NCI-H2081 treated with DMSO at 0.1 percent for 48 hours (cell line): ENCODE measurements at places on chromosomes 12 and 14.

- DNase-seq = no peak
These were observed 428.8 kb downstream of the ZFP36L1 start for GRCh38 chr14:68363843-68364767.

DNA sequence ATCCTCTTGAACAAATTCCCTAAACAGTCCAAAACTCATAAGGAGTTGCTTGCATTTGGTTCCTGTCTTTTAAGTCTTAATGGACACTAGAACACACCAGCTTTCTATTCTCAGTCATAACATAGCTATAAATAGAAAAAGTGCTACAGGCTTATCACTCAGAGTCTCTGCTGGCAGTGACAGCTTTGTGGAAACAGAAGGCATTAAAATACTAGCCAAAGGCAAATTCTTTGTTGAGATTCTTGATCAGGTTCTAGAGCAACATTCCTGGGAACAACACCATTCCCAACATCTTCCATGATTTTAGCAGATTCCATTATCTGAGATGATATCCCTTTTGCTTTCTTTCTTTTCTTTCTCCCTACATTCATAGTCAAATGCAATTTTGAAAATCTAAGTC is 207.7 kb upstream of the PLEKHG7 start:
- DNase-seq = no peak

DNA sequence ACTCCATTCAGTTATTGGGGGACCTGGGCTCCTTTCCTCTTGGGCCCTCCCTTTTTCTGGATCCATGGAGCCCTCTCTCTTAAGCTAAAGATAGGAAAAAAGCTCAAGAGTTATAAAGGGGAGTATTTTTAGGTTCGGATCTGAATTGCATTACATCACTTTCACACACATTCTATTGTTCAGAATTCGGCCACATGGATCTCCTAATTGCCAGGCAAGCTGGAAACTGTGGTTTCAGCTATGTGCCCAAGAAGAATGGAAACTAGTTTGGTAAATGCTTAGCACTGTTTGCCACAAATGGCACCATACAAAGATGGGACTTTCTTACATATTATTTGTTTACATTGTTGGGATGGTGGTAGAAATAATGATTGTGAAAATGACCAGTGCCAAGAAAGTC is 145.6 kb downstream of the LRIG3 start:
- no peak for DNase-seq

DNA sequence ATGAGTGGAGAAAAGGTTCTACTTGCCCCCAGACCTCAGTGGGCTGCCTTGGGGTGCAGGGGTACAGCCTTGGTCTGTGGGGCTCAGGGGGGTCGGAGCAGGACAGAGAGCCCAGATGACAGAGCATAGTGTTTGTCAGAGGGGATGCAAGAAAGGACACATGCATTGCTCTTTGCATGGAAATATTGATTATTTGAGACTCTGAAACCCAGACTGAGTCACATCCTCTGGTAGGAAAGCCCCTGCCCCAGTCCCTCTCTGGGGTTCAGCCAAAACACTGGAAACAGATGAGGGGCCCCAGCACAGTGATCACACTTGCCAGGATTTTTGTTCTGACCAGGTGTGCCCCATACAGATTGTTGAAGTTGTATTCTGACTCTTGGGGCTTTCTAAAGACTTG is 1094.4 kb downstream of the BCL11B start:
- no peak for DNase-seq

- no peak for DNase-seq
These were observed 54.2 kb upstream of the BCL2L14 start for GRCh38 chr12:12016284-12017100.

GRCh38 chr12:120132863-120133385 is 16.4 kb upstream of the RAB35 start:
- DNase-seq = no peak

DNA sequence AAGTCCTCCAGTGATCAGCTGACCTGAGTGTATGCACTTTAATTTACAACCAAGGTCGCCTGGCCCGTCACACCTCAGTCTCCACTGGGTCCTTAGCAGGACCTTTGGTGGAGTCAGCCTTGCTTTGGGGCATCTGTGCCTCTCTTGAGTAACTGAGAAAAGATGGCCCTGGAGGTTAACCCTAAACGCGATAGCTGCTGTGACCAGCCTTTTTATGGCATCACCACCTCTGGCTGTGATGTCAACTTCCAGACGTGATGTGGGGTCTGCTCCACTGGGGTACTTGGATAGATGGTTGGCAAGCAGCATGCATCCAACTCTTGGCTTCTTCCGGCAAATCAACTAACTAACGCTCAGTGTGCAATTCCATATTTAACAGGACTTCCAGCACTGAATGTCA is 122.8 kb upstream of the RTL1 start:
- DNase-seq = no peak

DNA sequence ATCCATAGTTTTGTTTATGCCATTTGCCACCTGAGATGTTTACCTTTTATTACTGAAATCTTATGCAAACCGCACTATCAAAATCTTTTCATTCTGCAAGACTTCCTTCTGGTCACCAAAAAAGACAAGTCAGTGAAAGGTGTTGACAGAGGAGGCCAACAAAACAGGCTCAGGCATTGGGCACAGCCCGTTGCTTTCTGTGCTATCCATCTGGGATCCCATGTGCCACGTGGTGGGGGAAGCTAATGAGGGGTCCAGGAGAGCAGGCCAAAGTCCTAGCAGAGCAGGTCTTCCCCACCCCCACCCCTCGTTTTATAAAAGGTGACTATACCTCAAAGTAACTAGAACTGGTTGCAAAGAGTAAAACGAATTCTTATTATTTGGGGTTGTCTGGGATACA is 1.2 kb downstream of the ALDH1L2 start:
- DNase-seq = no peak

- DNase-seq = no peak
These were observed 94.9 kb downstream of the DUSP16 start for GRCh38 chr12:12467688-12468261.

DNA sequence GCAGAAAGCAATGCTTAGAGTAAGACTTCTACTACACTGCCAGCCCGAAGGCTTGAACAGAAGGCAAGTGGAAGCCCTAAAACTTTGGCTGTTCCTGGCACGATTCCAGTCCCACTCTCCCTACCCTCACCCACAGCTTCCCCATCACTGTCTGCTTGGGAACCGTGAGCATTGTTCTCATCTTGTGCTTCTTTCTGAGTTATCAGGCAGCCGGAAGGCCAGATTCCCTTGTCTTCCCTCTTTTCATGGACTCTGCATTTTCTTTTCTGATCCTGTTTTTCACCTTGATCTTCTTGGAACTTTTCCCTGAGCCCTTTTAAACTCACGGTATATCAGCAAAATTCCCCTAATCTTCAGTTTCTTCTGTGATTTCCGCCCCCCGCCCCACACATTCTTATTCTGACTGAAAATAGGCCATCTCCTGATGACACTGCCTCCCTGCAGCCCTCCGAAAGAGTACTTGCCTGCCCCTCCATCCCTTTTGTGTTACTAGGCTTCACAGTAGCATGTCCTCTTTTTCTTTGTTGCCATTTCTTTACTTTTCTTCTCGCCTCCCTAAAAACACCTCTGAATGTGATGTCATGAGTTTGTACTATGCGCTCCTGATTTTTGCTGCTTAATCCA is 29.9 kb downstream of the RCOR1 start:
- no peak for DNase-seq

DNA sequence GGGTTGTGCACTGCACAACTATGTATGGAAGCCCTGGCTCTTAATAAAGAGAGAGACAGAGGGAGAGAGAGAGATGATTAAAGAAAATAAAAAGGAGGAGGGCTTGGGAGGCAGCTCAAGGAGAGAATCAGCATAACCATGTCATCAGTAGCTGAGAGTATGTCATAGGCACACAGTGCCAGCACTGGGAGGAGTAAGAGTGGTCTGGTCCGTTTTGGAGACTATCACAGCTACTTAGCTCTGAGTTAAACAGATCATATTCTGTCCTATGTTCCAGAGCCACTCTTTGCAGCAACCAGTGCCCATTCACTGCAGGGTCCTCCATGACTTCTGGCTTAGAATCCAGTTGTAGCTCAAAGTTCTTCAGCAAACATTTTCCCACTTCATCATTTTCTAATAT is 59.0 kb downstream of the GTF2A1 start:
- no peak for DNase-seq

DNA sequence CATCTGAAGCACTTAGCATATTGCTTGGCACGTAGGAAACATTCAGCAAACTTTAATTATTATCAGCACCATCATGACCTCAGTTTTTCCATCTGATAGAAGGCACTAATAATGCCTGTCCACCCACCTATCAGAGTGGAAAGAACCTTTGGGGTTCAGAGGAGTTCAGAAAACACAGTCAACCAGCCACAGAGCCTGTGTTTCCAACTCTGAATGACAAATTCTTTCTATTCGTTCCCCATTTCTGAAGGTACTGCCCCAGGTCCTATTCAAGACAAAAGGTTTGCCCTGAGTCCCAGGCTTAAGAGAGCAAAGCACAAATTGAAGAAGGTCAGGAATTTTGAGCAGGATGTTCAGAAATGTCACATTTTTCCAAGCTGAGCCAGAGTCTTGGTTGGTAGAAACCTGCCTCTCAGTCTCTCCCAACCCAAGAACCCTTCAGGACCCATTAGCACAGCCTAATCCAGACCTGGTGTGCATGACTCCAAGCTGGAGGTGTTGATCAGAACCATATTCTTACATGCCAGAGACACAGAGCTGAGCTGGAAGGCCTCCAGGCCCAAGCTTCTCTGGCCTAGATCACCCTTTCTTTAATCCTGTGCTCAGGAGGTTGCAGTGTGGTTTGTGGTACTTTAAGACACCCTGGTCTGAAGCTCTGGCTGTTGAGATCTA is 114.4 kb downstream of the TBX5 start:
- no peak for DNase-seq

DNA sequence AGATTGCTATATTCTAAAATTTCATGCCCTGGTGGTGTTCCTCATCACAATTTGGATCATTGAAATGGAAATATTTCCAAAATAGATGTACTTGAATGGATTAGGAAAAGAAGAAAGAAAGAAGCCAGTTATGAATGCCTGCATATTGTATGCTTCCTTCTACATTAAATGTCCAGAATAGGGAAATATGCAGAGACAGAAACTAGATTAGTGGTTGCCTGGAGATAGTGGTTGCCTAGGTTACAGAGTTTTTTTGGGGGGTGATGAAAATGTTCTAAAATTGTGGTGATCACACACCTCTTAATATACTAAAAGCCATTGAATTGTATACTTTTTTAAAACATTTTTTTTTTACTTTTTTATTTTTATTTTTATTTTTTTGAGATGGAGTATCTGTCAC is 18.0 kb downstream of the TUBA1A start:
- DNase-seq = no peak

DNA sequence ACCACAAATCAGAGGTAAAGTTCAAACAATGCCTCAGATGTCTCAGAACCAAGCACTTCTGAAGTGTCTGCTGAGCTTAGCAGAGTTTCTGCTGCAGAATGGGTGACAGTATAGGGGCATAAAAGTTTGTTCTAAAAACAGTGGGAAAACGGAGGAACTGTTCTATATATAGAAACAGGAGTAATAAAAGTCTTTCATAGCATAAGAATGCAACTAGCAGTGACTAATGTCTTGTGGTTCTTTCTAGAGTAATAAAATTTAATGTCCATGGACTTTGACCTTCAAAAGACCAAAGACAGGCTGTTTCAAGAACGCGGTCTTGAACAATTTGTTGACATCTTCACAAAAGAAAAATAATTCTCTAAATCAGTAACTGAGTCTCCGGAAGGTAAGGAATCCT is 107.5 kb upstream of the FAR2 start:
- no peak for DNase-seq

- DNase-seq = no peak
These were observed 90.9 kb downstream of the SRGAP1 start for GRCh38 chr12:63935361-63935760.

DNA sequence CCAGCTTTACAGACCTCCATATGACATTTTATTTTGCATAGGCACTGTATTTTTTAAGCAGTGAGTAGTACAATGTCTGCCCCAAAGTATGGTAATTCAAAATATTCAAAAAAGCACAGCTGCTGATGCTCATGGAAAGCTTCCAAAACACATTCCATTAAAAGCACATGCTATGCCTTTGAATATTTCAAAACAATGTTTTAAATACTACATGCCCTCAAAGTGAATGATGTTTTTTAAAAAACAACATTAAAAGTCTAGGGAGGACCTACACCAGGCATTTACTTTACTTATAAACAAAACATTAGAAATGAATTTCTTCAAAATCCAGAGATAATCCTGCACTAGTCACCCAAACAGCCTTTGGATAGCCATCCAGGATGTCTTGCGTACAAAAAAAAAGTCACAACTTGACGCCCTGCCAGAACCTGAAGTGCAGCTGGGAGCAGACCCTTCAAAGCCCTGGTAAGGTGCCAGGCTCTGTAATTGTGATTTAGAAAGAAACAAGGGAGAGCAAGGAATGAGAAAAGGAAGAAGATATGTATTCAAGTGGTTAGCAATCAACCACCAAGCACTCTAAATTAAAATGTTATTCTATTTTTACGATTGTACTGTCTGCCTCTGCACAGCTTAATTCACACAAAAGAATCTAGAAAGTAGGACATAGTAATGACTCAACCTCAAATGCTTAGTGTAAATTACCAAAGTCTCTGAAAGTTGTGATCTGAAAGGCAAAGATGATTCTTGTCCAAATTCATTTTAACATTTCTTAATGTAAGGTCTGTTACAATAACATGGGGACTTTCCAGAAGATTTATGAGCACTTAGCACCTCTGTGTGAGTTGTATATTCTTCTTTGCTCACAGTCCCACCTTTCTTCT is 31.9 kb downstream of the CEP83 start:
- DNase-seq = no peak

DNA sequence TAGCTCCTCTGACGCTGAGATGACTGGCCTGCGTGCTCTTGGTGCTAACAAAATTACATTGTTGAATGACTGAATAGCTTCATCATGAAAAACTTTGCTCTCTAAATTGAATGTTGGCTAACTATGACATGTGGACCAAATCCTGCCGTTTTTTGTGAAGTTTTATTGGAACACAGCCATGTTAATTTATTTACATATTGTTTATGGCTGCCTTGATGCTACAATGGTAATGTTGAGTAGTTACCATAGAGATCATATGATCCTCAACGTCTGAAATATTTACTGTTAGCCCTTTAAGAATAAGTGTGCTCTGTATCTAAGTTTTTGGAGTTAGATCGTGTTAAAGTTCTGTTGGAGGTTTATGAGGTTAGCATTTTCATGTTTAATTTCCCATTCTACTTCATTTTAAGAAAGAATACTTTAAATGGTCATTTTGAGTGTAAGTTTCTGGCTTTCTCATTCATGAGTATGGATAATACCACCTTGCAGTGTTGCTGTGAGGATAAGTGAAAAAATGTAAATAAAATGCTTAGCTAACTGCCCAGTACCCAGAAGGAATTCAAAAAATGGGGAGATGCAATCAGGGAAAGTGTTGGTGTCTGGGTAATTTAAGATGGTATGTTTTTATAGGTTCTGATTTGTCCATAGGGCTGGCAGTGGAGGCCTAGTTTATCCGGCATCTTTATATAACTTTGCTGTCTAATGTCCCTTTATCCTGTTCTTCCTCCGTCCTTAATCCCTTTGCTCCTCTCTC is 35.3 kb downstream of the NUBPL start:
- DNase-seq = no peak

DNA sequence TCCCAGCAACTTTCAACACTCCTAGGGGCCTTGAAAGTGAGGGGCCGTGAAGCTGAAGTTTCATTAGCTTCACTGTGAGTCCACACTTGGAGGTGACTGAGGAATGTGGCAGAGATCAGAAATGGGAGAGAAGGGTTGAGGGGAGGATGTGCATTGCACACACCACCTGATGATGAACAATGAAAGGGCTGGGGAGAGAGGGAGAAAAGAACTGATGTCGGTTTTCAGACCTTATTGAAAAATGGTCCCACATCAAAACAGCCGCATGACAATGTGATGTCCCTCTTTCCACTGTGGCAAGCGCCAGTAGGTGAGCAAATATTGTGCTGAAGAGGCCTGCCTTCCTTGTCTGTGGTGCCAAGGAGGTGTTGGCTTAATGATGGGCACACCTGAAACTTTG is 32.3 kb upstream of the ATP23 start:
- DNase-seq = no peak
